Stomach (tissue), 19 donors: ENCODE measurements at places on chromosomes 1 and 21. TPM values are rescaled to one million over a fixed set of nuclear protein-coding genes. Genes with fewer than 3 reads are reported as not detected.

SNX7 gene
- 15.6 TPM for total RNA-seq

WNT4 gene
- 5.4 TPM for total RNA-seq

C1QB gene
- 223 TPM for total RNA-seq

LORICRIN gene
- total RNA-seq, result not detected

PYHIN1 gene
- 2.3 TPM for total RNA-seq

GRCh38 chr21:37724201-37724600, 192.1 kb downstream of the KCNJ6 start:
- peaks cover 7% of the 10 kb centered on the region for H3K27me3 ChIP-seq
- H3K4me3 ChIP-seq, result no peak overlapping the region
- no peaks in the 10 kb centered on the region for H3K36me3 ChIP-seq
- H3K4me1 ChIP-seq, result no peaks in the 10 kb centered on the region
- H3K27ac ChIP-seq, result no peak overlapping the region

- no peak overlapping the region for H3K27ac ChIP-seq
- H3K27me3 ChIP-seq, result no peaks in the 10 kb centered on the region
- no peaks in the 10 kb centered on the region for H3K36me3 ChIP-seq
Measured at GRCh38 chr1:181150273-181150672, 61.8 kb downstream of the IER5 start.

DNA sequence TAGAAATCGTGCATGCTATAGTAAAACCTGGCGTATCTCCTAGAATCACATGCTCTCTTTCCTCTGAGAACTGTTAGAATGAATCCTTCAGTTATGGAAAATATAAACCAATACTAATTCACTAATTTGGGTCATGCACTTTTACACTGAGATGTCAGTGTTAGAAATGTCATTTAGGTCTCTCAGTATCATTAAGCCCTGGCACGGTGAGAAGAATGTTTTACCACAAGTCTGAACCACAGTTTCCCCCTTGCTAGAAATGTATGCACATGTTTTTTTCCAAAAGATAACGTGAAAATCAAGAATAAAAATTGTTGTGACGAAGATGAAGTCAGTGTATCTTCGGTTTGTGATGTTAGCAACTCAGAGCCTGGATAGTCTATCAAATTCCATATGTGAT, 1062.7 kb upstream of the NCAM2 start:
- no peaks in the 10 kb centered on the region for H3K4me1 ChIP-seq
- no peak overlapping the region for H3K27ac ChIP-seq
- H3K27me3 ChIP-seq, result no peaks in the 10 kb centered on the region
- H3K4me3 ChIP-seq, result no peak overlapping the region
- DNase-seq, result no peak

DNA sequence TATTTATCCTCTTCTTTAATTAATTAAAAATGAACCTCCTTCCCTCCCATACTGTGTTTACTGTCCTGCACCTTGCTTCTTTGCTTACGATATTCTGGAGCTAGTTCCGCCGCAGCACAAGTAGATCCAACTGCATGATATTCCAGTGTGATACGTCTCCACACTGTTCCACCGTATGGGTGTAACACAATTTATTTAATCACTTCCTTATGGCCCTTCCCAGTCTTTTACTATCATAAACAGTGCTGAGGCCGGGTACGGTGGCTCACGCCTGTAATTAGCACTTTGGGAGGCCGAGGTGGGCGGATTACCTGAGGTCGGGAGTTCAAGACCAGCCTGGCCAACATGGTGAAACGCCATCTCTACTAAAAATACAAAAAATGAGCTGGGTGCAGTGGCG, 25.7 kb downstream of the CNST start:
- peaks cover 8% of the 10 kb centered on the region for H3K4me1 ChIP-seq
- no peaks in the 10 kb centered on the region for H3K36me3 ChIP-seq
- no peak overlapping the region for H3K27ac ChIP-seq
- no peak for DNase-seq
- no peaks in the 10 kb centered on the region for H3K27me3 ChIP-seq

DNA sequence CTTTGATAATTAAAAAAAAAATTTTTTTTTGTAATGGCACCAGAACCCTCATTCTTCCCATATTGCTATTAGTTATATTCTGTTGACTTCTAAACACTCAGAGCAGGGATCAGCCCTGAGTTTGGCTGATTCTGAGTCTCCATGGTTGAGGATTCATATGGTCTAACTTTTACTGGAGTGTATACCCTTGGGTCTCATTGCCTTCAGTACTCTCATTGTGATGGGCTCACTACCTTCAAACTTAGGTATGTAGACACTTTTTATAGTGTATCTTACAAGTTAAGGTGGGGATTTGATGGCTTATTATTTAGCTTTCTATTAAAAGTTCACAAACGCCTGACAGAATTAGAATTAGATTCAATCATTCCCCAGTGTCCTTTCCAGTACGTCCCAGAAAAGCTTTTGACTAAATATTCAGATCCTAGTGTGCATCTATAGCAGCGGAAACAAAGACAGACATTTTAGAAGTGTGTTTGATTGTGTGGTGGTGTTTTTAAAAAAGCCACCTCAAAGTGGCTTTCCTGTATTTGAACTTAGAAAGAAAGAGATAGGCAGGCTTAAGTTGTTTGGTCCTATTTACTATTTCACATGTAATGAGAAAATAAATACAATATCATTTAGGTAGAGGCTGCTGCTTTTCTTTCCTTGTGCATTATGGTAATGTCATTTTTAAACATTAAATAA, 1.4 kb downstream of the MACF1 start:
- peak overlapping the region; percentile 40 for H3K4me3 ChIP-seq
- H3K27me3 ChIP-seq, result no peaks in the 10 kb centered on the region
- H3K36me3 ChIP-seq, result peaks cover 3% of the 10 kb centered on the region
- peaks cover 65% of the 10 kb centered on the region for H3K4me1 ChIP-seq
- peak overlapping the region; percentile 90 for H3K27ac ChIP-seq

DNA sequence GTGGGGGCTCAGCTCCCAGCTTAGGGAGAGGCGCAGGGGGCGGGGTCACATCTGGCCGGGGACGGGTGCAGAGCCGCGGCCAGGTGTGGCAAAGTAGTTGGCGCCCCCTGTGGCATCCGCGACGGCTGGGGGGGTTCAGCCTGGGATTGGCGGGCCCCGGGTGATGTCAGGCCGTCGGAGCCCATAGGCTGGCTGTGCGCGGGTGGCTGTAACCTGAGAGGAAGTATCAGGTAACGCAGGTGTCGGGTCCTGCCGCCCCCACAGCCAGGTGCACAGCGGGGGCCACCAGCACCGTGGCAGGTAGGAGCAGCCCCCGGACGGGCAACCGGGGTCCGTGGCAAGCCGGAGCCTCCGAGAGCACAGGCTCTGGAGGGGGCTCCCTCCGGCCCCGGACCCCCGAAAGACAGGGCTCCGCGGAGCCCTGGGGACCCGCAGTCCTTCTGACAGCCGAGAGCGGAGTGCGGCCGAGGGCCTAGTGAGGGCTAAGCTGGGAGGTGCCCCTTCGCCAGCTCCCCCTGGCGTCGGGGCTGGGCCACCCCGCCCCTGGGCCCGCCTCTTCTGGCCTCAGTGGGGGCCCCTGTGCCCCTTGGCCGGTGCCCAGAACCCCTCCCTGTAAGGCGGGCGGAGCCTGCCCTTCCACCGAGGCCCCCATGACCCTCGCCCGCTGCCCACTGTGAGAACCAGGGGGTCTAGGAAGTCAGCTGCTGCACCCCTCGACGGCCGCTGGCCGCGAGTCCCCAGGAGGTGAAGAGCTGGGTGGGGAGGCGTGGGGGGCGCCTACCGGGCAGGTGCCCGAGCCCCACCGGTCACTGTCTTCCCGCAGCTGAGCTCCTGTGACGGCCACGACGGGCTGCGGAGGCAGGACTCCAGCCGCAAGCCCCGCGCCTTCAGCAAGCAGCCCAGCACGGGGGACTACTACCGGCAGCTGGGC, 17.9 kb downstream of the TNFRSF25 start:
- peak overlapping the region; percentile 23 for H3K4me3 ChIP-seq
- DNase-seq, result peak; percentile 82
- H3K27ac ChIP-seq, result no peak overlapping the region
- peaks cover 13% of the 10 kb centered on the region for H3K27me3 ChIP-seq
- H3K4me1 ChIP-seq, result peaks cover 34% of the 10 kb centered on the region

- H3K36me3 ChIP-seq, result peaks cover 71% of the 10 kb centered on the region
- no peaks in the 10 kb centered on the region for H3K4me1 ChIP-seq
- no peaks in the 10 kb centered on the region for H3K27me3 ChIP-seq
- peak; percentile 44 for DNase-seq
- H3K27ac ChIP-seq, result no peak overlapping the region
Measured at GRCh38 chr21:41894922-41895557, 15.9 kb upstream of the PRDM15 start.

- H3K4me3 ChIP-seq, result no peak overlapping the region
- no peak for DNase-seq
- H3K27me3 ChIP-seq, result no peaks in the 10 kb centered on the region
- H3K36me3 ChIP-seq, result no peaks in the 10 kb centered on the region
- H3K4me1 ChIP-seq, result peaks cover 14% of the 10 kb centered on the region
Measured at GRCh38 chr21:14603202-14603601, 57.1 kb upstream of the SAMSN1 start.
